Pons (tissue), 1 donor: ENCODE measurements at places on chromosomes 3 and 15.

DNA sequence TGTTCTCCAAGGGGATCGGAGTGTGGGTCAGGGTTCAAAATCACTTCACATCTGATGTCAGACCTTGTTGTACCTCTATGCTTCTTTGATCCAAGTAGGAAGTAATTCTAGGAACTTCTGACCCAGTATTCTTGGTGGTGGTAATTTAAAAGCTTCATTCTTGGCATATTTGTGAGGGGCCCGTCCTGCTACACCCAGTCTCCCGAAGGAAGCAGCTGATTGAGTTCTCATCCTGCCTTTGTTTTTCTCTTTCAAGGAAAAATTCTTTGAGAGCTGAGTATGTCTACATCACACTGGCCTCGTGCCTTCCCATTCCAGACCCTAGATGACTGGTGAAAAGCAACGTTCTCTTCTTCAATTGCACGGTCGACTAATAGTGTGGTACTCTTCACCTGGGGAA is 234.4 kb upstream of the TPRG1 start:
- no peak for DNase-seq

- no peak for DNase-seq
Observed at GRCh38 chr3:119297169-119297568, 3.0 kb downstream of the ARHGAP31 start.

DNA sequence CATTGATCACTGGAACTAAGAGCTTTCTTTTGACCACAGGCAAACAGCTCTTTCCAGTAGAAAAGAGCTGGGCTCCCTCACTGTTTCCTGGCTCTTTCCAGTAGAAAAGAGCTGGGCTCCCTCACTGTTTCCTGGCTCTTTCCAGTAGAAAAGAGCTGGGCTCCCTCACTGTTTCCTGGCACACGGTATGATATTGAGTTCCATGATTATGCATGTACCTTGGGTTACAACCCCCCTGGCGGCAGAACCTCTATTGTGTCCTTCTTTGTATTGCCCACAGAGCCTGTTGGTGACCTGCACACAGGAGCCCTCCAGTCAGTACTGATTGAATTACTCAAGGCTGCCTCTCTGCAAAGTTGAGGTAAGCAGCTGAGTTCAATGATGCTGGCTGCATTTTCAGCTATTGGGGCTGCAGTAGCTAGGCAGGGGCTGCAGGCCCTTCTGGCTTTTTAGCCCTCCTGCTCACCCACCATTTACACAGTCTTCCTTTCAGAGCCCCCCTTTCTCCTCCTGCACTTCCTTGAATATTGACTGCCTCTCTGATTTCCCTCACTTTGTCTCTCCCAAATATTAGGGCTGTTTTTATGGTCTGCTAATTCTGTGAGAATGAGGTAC is 10.2 kb downstream of the ACKR2 start:
- no peak for DNase-seq

DNA sequence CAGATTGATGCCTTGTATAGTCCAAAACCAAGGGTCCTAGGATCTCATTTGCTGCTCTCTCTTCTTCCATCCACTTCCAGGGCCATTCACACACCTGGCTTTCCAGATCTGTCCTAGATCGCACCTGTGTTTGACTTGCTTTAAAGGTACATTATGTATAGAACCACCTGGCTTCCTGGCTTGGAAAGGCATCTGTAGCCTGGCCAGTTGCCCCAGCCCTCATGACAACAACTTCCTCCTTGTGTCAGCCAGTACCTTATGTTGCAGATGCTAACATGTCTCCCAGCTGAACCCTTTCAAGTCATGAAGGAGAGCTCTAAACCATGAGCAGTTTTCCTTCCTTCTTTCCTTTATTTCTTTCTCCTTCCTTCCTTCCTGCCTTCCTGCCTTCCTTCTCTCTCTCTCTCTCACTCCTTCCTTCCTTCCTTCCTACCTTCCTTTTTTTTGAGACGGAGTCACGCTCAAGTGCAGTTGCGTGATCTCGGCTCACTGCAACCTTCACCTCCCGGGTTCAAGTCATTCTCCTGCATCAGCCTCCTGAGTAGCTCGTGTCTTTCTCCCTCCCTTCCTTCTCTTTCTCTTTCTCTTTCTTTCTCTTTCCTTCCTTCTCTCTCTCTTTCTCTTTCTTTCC is 2.5 kb upstream of the HTR3C start:
- no peak for DNase-seq

- peak; percentile 84 for DNase-seq
Observed at GRCh38 chr15:52114261-52115055, 1.9 kb upstream of the BCL2L10 start.

DNA sequence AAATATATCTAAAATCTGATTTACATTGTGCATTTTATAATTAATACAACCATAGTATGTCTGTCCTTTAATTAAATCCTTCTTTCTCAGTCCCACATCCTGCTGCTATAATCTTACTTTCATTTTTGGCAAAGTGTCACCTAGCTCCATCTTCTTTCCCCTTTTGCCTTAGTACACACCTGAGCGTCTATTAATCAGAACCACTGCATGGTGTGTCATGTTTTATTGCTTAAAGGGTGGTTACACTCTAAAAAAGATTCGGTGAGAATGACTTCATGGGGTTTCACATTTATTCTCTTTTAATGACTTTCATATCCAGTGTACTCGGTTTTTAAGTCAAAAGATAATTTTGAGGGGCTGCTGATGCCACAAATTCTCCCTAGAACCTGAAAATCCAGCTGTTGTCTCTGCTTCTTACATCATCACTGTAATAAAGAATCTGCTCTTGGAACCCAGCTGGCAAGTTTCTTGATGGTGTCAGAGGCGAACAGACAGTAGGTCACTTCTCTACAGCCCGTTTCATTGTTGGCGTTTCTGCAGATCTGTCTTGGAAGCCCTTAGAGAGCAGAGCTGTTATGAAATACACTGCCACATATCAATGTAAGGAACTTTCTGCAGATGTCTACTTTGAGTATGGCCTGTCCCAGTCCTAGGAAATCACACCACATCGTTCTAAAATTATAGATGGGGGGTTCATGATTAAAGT is 99.7 kb downstream of the TIGIT start:
- no peak for DNase-seq
